ENCODE measurements at places on chromosomes 1 and 21.

DNA sequence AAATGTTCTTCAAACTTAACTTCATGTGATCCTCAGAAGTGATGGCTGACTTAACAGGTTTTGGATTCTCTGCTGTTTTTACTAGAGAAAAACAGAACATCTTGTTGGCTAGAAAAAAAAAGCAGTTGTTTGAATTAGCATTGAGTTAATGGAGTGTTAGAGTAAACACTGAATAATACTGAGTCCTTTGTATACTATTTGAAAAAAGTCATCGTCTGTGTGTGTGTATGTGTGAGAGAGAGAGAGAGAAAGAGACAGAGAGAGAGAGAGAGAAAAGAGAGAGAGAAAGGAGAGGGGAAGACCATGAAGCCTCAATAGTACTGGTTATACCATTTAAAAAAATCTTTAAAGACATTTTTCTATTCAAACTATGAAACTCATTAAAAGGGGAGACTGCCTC lies 10.4 kb downstream of the ZNF697 start:
- no peak for DNase-seq

- no peak for DNase-seq
Measured at GRCh38 chr21:26719750-26720149, 125.5 kb downstream of the ADAMTS1 start.

DNA sequence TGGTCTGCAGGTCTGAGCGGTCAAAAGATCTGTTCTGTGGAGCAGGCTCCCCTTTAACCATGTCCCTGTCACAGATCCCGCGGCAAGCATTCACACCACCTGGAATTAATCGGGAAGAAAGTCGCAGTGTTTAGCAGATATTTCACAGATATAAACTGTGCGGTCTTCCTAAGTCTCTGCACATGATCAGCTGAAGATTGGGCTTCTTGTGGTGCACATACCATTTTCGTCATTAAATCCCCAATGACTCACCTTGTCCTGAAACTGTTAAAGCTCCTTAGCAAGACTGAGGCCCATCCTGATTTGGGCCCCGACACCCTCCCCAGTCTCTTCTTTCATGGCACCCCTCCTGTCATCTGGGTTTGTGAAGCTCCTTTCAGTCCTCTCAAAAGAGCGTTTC lies 158.8 kb downstream of the KIF26B start:
- DNase-seq: no peak

GRCh38 chr1:67710417-67710816 lies 25.4 kb downstream of the GADD45A start:
- no peak for DNase-seq

- DNase-seq: no peak
Measured at GRCh38 chr1:245598524-245599305, 443.9 kb downstream of the KIF26B start.

DNA sequence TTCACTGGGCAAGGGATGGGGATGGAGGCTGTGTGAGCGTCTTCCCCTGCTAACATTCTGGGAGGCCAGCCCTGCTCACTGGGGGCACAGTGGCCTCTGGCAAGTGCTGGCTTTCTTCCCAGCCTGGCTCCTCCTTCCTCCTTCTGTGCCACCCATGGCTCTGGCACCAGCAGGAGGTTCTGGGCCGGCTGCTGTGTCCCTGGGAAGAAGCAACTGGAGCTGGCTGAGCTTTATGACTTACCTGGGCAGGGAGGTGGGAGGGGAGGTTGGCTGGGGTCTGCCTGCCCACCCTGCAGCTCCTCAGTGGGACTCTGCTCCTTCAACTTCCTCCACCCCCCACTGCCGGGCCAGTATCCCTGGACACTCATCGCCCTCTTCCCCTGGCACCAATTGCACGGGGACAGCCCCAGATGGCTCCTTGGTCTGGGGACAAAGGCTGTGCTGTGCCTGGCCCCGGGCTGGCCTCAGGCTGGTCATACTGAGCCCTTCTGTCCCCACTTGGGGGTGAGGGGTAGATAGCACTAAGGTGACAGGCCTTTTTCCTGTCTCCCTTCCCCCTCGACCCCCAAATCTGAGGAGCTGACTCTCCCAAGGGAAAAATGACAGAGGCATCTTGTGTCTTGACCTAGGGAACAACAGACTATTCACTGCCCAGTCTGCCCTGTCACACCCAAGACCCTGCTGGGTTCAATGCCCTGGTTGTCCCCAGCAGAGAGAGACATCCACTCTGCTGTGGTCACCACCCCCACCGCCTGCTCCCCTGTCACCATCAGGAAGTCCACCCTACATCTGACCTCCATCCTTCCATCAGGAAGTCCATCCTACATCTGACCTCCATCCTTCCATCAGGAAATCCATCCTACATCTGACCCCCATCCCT lies 14.4 kb downstream of the CDK18 start:
- DNase-seq: peak; percentile 45

- DNase-seq: no peak
Measured at GRCh38 chr21:46540087-46540710, 64.7 kb downstream of the S100B start.

GRCh38 chr1:159943278-159943640 lies 2.2 kb downstream of the IGSF9 start:
- no peak for DNase-seq

GRCh38 chr1:8027748-8028570 lies 1.9 kb upstream of the ERRFI1 start:
- DNase-seq: no peak

DNA sequence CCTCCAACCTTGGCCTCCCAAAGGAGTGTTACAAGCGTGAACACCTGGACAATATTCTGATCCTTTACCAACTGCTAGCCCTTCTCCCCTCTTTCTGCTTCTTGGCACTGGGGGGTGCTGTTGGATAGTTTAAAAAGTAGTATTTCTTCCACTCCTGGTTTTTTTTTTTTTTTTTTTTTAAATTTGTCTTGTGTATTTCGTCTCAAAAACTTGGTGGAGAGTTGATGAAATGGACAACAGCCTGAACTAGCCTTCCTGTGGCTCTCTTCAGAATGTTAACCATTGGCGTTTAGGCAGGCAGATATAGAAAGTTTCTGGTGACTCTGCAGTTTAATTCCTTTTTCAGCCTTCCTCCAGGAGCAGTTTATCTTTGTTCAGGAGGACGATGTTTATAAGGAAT lies 69.7 kb upstream of the USP24 start:
- DNase-seq: peak; percentile 49

DNA sequence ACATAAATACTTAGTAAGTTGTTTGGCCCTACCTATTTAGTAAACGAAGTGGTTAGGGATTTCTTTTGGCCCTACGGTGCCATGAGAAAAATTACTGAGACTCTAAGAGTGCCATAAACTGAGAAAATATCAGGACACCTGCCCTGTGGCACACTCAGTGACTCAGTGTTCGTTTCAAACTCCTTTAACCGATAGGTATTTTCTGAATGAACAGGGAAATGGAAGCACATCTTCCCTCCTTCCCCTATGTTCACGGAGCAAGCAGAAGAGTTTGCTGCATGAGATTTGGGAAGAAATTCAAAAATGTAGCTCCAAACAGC lies 134.2 kb downstream of the KAZN start:
- DNase-seq: no peak

DNA sequence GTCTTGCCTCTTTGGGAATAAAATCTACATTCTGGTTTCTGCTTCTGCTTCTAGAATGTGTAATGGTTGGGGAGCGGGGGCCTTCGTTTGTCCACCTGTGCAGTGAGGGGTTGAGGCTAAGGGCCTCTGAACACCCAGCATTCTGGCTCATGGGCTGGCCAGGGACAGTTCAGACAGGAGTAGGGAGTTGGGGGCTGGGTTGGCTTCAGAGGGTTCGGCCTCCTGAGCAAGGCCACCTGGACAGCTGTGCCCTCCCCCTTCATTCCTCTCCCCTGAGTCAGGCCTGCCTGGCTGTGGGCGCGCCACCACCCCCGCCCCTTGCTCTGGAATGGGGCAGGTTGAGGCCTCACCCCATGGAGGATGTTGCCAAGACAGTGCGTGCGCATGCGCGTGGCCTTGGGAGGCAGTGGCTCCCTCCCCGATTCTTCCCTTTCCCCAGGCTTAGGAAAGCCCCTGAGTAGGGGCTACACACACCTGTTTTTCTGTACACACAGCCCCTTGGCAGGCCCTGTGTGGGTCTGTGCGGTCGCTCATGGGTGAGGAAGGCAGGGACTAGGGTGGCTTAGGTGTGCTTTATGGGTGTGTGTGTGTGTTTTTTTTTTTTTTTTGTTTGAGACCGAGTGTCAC lies 57.0 kb downstream of the YARS1 start:
- DNase-seq: no peak

DNA sequence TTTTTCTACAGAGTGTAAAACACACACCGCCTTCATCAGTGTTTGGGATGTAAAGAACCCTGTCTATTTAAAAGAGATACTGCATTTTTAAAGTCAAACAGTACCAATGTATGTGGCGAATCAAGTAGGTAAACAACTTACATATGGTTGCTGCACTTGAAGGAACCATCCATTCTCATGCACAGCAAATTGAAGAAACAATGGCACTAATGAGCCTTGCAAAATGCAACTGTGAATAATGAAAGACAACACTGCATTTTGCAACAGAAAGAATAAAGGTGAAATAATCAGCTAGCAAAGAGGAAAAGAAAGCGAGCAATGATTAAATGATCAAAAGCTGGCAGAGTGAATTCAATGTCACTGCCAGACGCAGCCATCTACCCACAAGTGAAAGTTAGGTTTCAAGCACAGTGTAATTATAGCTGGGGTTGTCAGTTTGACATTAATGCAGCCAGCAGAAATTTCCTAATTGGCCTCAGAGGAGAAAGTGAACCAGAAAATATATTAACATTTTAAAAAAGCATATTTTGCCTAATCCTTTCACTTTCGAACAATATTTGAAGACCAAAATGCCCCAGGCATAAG lies 10.9 kb upstream of the BARHL2 start:
- peak; percentile 50 for DNase-seq

DNA sequence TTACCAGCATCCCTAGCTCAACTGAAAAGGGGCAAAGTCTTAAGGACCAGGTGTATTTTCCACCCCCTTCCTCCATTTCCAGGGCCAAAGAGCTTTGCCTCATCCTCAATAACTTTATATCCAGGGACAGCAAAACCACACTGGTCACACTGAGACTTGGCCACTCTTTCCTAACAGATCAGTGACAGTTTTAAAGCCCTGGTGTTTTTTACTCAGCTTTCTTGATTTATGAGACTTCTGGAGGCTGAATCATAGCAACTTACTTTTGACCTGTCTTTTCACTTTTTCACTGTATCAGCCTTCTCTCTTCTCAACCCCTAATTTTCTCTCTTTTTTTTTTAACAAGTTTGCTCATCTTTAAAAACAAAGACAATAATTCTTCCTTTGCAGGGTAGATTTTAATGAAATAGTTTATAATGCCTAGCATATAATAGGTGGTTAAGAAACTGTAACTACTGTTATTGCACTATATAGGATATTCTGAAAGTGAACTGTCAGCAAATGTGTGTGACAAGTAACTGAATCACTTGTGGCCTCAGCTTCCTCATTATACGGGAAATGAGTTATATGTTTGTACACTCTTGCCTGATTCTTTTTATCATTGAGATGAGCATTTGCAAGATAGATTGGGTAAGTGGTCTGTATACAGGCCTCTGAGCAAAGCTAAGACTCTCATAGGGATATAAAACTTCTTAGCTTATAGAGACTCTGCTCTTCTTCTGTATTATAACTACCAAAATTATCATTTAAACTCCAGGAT lies 19.7 kb upstream of the DYNLT5 start:
- no peak for DNase-seq

- no peak for DNase-seq
Measured at GRCh38 chr21:31370893-31371544, 27.0 kb upstream of the TIAM1 start.

- no peak for DNase-seq
Measured at GRCh38 chr21:21624674-21625073, 626.5 kb downstream of the NCAM2 start.

DNA sequence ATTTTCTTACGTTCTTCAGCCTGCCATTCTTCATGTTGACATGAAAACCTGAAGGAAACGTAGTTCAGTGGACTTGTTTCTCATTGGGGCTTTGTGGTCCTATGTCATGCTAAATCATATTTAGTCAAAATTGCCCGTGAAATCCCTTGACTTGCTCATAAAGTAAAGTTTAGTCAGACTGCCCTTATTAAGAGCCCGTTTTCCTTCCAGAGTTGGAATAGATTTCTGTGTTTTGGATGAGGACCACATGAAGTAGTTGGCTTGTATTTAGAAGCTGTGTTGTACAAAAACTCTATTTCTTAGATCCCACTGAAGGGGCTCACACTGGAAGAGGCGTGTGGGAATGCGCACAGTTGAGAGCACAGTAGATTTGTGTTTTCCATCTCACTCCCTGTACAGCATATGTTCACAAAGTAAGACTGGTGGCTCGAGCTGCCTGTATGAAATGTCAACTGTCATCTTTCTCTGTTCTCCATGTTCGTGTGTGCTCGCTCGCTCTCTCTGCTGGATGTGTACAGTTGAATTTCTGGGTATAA lies 42.4 kb downstream of the CAMTA1 start:
- no peak for DNase-seq

DNA sequence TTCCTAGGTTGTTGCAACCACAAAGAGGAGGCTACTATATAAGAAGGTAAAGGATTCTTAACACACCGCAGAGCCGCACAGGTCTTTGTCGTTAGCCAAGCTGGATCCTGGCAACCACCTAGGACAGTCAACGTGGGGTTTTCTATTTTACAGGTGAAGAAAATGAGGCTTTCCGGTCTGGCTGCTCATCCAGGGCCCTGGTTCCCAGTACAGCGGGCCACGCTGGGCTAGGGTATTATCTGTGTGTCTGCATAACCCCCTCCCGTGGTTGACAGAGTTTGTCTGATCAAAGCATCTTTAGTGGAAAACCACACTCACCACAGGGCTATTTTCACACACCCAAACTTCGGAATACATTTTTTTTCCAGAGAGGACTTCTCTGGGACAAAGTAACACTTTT lies 39.0 kb upstream of the PDE9A start:
- DNase-seq: no peak

DNA sequence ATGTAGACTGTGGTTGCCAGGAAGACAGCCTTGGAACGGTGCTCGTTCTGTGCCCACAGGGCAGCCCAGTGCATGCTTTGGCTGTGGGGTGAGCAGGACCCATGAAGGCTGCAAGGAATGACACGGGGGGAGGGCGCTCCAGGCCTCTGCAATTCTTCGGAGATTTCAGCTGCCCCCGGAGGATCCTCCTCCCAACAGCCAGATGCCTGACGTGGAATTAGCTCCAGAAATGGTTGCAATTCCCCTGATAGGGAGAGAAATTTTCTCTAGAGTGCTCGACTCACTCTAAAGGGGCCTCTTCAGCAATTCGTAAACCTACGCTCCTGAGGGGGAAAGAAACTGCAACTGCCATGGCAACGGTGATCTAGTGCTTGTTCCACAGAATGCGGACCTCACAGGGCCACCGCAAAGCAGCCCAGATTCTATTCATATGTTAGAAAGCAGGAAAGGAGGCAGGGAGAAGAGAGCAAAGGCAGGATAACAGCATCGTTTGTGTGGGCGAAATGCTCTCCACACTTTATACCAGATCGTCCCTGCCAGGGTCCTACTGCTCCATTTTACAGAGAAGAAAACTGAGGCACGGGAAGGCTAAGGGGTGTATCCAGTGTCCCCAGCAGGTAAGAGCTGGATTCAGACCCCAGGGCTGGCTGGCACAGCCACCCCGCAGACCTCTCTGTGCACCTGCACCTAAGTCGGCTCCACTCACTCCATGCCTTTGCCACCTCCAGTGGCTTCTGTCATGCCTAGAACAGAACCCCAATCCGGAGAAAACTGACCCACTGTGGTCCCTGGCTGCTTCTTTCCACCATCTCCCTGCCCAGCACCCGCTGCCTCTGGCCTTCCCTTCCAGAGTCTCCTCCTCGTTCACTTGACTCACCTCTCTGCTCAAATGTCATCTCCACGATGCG lies 11.9 kb upstream of the PDE9A start:
- no peak for DNase-seq
